Large intestine (tissue), 12 donors: ENCODE measurements at places on chromosomes 7 and 10. TPM values are rescaled to one million over a fixed set of nuclear protein-coding genes. Genes with fewer than 3 reads are reported as not detected.

DNA sequence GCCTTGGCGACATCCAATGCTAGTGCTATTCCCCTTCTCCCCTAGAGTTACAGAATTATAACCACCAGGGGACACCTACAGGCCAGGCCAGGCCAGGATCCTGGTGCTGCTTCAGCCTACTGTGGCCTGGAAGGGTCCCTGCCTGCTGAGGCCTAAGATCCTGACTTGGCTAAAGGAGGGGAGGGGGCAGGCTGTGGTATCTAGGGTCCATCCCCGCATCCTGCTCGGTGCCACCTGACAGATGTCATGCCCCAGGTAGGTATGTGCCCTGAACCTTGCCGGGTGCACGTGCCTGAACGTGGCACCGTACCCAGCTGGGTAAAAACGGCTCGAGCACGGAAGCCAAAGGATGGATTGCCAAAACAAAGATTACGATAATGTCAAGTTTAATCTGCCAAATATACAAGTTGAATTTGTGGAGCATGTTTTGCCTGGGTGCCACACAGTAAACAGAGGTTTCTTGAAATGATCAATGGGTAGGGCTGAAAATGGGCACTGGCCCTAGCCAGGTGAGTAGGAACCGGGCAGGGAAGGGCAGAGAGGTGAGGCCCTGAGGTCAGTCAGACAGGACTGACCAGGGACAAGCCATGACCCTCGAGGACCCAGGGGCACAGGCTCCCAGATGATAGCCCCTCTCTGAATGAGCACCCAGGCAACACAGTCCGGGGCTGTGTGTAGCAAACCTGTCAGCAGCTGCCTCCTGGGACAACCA lies 12.6 kb downstream of the PDAP1 start:
- H3K4me1 ChIP-seq = peaks cover 10% of the 10 kb centered on the region
- H3K36me3 ChIP-seq = peaks cover 69% of the 10 kb centered on the region
- no peaks in the 10 kb centered on the region for H3K27me3 ChIP-seq
- DNase-seq = no peak
- no peak overlapping the region for H3K27ac ChIP-seq

GRCh38 chr7:101677391-101677790 lies 48.3 kb upstream of the MYL10 start:
- no peak for DNase-seq
- no peaks in the 10 kb centered on the region for H3K4me1 ChIP-seq
- no peaks in the 10 kb centered on the region for H3K36me3 ChIP-seq
- no peak overlapping the region for H3K4me3 ChIP-seq
- H3K27ac ChIP-seq = no peak overlapping the region

GRCh38 chr7:151690606-151691005 lies 170.9 kb upstream of the RHEB start:
- H3K27ac ChIP-seq = peak overlapping the region; percentile 59
- H3K27me3 ChIP-seq = no peaks in the 10 kb centered on the region
- H3K36me3 ChIP-seq = peaks cover 4% of the 10 kb centered on the region
- H3K4me1 ChIP-seq = peaks cover 66% of the 10 kb centered on the region
- H3K4me3 ChIP-seq = no peak overlapping the region

- no peaks in the 10 kb centered on the region for H3K36me3 ChIP-seq
- no peak for DNase-seq
- no peak overlapping the region for H3K27ac ChIP-seq
- no peak overlapping the region for H3K4me3 ChIP-seq
- H3K27me3 ChIP-seq = peaks cover 4% of the 10 kb centered on the region
- H3K4me1 ChIP-seq = no peaks in the 10 kb centered on the region
Observed at GRCh38 chr10:130769146-130770017, 542.1 kb downstream of the TCERG1L start.

- H3K4me3 ChIP-seq = no peak overlapping the region
- H3K27ac ChIP-seq = peak overlapping the region; percentile 66
- no peaks in the 10 kb centered on the region for H3K36me3 ChIP-seq
- H3K4me1 ChIP-seq = peaks cover 35% of the 10 kb centered on the region
- no peak for DNase-seq
Observed at GRCh38 chr7:23970193-23970592, 260.2 kb downstream of the STK31 start.

Gene NSUN5
- polyA plus RNA-seq = 23.8 TPM

Gene PSPH
- polyA plus RNA-seq = 50.2 TPM

Gene C10orf62
- polyA plus RNA-seq = 0.09 TPM

Gene NAMPT
- 111 TPM for polyA plus RNA-seq
